ENCODE measurements at places on chromosomes 3 and 15.

DNA sequence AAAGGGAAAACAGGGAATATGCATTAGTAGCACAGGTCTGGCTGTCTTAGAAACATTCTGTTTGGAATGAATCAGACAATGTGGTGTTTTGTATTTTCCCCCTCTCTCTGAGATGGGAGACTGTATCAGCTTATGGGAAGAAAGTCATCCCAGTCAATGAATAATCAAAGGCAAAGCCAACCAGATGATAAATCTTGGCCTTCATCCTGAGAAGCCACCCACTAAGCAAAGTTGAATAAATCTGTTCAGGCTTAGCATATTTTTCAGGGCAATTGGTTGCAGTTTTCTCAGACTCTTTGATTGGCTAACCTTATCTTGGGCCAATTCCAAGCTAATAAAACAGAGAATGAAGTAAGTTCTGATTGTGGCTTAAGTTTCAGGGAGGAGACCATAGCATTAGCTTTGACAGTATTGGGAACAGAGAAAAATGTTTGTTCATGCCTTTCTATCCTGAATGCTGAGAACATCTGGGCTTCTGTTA, 63.6 kb upstream of the ARL8B start:
- no peak for DNase-seq

DNA sequence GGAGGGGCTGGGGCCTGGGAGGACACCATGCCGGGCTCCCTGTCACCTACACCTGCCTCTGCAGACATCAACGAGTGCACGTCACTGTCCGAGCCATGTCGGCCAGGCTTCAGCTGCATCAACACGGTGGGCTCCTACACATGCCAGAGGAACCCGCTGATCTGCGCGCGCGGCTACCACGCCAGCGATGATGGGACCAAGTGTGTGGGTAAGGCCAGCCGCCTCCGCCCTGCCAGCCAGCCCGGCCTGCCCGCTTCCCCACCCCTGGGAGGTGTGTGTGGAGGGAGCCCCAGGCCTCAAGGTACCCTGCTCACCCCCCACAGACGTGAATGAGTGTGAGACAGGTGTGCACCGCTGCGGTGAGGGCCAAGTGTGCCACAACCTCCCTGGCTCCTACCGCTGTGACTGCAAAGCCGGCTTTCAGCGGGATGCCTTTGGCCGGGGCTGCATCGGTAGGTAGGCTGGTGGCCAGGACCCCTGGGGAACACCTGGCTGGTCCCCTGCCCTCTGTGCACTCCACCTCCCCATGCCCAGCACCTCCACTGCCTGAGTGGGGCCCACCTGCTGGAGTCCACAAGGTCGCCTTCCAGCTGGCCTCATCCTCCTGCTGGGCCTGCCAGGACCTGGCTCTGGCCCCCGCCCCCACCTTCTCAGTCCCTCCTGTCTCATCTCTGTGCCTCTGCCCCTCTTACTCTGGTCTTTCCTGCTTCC, 80.1 kb downstream of the FBLN2 start:
- DNase-seq: no peak

DNA sequence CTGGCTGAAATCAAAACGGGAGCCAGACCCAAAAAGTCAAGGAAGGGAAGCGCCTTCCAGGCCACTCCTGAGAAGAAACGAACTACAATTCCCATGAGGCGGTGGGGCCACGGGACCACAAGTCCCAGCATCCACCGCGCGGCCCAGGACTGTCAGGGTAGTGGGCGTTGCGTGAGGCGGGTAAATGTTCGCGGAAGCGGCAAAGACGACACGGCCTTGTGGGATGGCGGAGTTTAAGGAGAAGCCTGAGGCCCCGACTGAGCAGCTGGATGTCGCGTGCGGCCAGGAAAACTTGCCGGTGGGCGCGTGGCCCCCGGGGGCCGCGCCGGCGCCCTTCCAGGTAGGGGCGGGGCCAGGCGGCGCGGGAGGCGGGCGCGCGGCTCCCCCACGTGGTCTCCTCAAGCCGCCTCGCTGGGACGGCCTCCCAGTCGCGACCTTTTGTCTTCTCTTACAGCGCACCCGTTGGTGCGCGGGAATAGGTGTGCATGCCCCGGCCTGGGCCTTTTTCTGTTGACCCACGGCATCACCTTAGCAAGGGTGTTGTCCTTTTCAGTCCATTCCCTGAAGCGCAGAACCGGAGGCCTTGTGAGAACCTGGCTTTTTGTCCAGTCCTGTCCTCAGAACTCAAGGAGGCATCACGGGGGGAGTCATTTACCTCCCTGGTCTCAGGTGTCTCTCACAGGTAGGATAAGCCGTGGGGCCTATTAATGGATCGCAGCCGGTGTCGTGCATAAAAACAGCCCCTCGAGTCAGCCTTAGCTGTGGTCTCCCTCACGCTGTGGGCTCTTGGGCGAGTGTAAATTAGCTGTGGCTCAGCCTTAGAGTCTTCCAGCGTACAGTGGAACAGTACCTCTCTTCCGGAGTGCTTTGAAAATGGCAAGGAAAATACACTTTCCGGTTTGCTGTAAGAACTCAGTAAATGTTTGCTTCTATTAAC, at the start of gene SETMAR:
TSS of gene SETMAR (plus strand) at position 183 of the 937 bp plus-strand sequence. CDS start at position 185, 2 bp downstream.
- peak; percentile 84 for DNase-seq

DNA sequence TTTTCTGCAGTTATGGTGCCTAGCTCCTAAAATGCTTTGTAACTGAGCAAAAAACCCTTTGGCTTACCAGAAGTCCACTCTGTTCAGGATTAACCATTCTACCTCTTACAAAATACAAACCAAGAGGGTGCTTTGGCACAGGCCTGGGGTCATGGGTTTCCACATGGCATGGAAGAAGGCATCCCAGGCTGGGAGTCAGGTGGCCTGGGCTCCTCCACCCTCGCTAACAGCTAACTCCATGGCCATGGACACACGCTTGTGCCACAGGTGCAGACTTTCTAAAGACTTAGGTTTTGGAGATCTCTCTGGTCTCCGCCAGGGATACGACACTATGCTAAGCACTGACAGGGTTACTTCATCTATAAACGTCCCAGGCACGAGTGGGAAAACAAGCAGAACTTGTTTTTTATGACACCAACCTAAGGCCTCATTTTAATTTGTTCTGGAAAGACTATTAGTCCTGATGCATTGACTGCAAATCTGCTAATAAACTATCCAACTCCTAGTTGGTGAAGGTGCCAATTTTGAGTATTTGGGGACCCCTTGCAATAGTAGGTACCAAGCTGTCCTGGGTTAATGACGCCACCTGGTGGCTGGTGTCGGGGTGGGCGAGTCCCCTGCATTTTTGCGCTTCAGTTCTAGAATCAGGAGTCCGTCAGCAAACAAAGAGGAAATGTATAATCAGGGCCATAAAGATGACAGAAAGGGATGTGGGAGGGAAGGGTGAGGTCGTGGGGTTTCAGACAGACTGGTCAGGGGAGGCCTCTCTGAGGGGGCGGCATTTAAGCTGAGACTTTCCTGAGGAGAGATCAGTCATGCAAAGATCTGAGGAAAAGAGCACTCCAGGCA, 10.3 kb upstream of the ALDH1A3 start:
- DNase-seq: no peak

DNA sequence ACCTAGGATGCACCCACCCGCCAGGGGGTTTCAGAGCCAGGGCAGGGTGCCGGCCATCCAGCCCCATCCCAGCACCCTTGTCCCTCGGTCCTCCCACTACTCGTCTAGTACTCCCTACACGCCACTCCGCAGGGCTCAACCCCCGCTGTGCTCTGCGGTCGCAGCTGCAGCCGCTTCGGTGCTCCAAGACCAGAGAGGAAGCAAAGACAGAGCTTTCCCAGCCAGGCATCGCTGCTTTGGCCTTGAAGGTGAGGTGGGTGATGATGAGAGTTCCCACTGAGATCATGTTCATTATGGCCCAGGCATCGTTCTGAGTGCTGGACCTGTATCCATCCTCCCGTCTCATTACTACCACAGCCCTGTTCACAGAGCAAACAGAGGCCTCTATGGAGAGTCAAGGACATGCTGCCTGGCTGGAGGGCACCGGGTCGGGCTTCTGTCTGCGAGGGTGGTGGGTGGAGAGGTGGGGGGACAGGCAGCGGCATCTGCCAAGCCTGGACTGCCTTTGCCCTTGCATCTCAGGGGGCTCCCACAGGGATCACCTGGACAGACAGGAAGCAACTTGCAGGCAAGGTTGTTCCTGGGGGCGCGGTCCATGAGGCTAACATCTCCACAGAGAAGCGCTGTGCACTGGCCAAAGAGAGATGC, 66.9 kb downstream of the KLF13 start:
- no peak for DNase-seq

- DNase-seq: no peak
These were observed 428.8 kb upstream of the ONECUT1 start for GRCh38 chr15:53218666-53219580.

GRCh38 chr3:167466966-167467365, 6.9 kb downstream of the SERPINI2 start:
- DNase-seq: no peak

DNA sequence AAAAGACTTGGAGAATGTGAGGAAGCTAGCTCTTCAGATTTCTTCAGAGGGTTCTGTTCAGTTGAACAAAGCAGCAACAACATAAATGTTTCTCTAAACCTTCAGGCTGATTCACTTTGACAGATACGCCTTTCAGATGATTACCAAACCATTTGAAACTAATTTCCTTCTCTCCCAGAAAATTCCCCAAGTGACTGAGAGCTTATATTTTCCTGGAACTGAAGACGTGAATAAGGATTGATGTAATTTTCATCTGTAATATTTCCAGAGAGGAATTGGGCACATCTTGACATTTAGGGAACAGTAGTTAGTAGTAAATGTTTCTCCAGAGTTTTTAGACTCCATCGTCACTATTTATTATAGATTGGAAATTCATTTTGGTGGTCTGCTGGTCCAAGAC, 108.6 kb upstream of the AADACL2 start:
- no peak for DNase-seq

DNA sequence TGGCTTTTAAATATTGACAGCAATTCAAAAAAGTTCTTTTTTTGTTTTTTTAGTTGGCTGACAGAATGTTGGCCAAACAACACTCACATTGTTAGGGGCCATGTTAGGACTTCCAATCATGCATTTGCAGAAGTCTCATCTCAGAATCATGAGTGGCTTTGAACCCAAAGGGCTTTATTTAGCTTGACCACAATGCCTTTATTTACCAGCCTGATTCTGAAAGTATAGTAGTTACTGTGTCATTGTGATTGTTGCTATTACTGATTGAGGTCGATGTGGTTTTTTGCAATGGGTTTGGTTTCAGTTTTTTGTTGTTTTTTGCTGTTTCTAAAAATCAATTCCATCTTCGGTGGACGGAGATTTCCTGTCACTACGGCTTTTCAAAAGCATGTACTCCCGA, 7.2 kb downstream of the GLDN start:
- DNase-seq: no peak

DNA sequence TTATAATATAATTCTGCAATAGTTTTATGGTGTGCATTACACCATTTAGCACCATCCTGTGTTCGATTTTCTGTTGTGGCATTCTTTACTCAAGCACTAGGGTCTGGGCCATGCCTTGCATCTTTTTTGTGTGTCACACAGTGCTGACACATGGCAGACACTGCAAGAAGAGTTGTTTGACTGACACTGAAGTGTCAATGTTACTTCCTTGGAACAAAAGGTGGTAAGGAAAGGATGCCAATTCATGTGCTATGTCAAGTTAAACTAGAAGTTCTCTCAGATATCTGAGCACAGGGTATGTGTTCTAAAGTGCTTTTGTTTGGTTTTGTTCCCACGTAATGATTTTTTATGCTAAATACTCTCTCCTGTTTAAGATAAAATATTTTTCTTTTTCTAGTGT, 102.5 kb upstream of the UNC13C start:
- no peak for DNase-seq

GRCh38 chr3:126277629-126278378, 79.4 kb downstream of the KLF15 start:
- no peak for DNase-seq

- DNase-seq: no peak
These were observed 383.0 kb upstream of the RARB start for GRCh38 chr3:25044762-25045710.

DNA sequence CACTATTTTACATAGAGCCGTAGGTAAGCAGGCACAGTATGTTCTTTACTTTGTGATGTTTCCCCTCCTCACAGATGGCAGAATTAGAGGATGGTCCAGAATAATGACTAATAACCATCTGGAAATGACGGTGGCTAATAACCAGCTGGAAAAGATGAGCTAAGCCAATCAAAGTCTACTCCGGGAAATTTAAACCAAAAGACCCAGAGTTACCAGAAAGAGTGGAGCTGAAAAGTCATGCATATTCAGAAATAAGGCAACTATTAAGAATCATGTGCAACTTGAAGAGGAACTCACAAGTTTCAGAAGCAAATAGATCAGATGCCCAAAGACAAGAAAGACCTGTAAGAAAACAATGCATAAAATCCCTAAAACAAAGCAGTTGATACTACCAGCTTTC, 33.6 kb downstream of the DMXL2 start:
- no peak for DNase-seq

- DNase-seq: no peak
These were observed 20.3 kb downstream of the NIT2 start for GRCh38 chr3:100354850-100355249.

Measured in stimulated activated CD4-positive, alpha-beta T cell treated with anti-CD3 and anti-CD28 coated beads, Interleukin-4, amount 100 ng/mL, for 1 hour (primary cell).